ENCODE measurements at places on chromosomes 12 and 14.
A peak's percentile ranks its signal among the peaks of the same experiment; 100 is the strongest.

- DNase-seq, result peak; percentile 24
- H3K4me3 ChIP-seq, result no peak overlapping the region
These were observed 6.9 kb upstream of the NTS start for GRCh38 chr12:85866986-85867776.

GRCh38 chr12:5592310-5592709 lies 160.4 kb downstream of the NTF3 start:
- no peak overlapping the region for H3K27ac ChIP-seq
- no peak overlapping the region for H3K4me3 ChIP-seq
- peaks cover 2% of the 10 kb centered on the region for H3K4me1 ChIP-seq
- H3K27me3 ChIP-seq, result no peaks in the 10 kb centered on the region

DNA sequence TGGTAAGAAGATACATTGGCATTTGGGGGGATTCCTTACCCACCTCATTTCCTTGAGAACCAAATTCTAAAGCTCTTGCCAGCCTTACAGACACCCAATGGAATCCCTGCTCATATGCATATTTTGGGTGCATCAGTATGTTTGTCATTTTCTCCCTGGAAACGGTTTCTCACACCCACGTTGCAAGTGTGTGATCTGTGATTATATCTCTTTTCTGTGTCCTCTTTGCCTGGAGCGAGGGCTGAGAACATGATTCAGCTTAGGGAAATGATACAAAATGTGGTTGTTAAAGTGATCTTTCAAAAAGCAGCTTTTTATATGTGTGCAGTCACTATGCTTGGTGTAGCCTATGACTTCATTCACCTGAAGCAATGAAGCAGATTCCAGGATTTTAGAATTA lies 52.0 kb downstream of the KCNMB4 start:
- no peaks in the 10 kb centered on the region for H3K4me1 ChIP-seq
- no peaks in the 10 kb centered on the region for H3K27me3 ChIP-seq
- H3K4me3 ChIP-seq, result no peak overlapping the region
- H3K27ac ChIP-seq, result no peak overlapping the region
- no peak for DNase-seq

- no peak overlapping the region for H3K27ac ChIP-seq
- no peaks in the 10 kb centered on the region for H3K27me3 ChIP-seq
- H3K36me3 ChIP-seq, result peaks cover 24% of the 10 kb centered on the region
These were observed 17.4 kb downstream of the RPS6KL1 start for GRCh38 chr14:74905595-74906142.

- no peaks in the 10 kb centered on the region for H3K36me3 ChIP-seq
- no peak overlapping the region for H3K4me3 ChIP-seq
- DNase-seq, result no peak
These were observed 3.6 kb downstream of the KRT83 start for GRCh38 chr12:52317468-52318052.

DNA sequence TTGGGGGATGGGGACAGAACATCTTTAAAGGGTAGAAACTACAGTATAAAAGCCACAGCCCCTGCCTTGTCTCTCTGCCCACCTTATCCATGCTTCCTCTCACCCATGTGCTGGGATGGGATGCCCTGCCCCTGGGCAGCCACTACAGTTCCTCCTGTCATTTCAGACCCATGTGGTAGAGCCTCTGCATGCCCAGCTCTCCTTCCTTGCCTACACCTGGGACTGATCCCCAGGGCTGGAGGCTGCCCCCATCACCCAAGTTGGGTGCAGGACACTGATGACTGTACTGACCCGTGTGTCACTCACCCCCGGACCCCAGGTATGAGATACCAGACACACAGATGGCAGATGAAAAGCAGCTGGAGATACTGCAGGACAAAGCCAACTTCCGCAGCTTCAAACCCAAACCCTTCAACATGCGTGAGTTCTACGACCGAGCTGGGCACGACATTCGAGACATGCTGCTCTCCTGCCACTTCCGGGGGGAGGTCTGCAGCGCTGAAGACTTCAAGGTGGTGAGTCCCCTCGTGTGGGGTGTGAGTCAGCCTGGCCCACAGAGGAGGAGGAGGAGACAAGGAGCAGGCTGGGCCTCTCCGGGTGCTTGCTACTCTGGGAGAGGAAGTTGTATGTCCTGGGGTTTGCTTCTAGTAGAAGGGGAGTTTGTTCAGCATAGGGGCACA lies 2.2 kb downstream of the ASIC1 start:
- no peak for DNase-seq
- H3K27ac ChIP-seq, result no peak overlapping the region
- peaks cover 17% of the 10 kb centered on the region for H3K27me3 ChIP-seq

DNA sequence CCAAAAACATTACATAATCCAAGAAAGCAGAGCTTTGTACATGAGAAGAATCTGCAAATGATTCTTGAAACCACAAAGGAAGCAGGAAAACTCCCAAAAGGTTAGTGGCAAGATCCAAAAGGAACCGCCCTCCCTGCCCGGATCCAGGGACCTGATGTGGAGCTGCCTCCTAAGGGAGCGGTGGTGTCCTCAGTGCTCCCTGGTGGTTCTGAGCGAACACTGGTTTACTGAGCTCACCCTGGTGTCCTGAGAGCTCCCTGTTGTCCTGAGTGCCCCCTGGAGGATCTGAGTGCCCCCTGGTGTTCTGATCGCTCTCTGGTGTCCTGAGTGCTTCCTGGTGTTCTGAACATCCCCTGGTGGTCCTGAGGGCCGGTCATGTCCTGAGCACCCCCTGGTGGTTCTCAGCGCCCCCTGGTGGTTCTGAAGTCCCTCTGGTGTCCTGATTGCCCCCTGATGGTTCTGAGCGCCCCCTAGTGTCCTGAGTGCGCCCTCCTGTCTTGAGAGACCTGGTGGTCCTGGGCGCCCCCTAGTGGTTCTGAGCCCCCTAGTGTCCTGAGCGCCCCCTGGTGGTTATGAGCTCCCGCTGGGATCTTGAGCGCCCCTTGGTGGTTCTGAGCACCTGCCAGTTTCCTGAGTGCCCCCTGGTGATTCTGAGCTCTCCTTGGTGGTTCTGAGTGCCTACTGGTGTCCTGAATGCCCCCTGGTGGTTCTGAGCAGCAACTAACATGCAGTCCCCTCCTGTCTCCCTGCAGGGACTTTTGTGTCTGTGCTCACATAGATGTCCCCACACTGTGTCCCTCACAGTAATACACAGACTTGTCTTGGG lies 891.1 kb downstream of the TMEM121 start:
- no peaks in the 10 kb centered on the region for H3K36me3 ChIP-seq
- no peak overlapping the region for H3K4me3 ChIP-seq
- no peaks in the 10 kb centered on the region for H3K4me1 ChIP-seq
- H3K27ac ChIP-seq, result no peak overlapping the region

DNA sequence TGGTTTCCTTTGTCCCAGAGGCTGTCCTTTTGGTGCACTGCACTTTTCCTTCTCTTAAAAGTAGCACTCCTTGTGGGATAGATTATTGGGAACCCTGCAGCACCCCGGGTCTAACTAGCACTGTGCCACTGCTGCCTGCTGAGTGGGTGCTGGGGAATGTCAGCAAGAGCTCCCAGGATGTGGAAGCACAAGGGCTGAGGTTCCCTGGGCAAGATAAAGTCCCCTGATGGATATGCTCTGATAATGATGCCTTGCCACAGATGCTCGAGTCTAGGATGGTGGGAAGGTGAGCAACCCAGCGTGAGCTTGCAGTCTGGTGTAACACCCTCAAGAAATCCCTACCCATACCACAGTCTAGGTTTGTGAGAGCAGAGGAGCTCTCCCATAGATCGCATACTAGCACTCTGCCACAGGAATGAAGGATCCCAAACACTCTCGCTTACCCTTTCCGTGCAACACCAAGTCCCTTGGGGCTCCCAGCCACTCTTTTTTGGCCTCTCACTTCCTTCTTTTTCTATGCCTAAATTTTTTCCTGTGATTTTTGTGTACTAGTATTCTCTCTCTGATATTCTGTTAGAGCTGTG lies 32.6 kb downstream of the USP15 start:
- no peak overlapping the region for H3K27ac ChIP-seq
- H3K36me3 ChIP-seq, result peaks cover 43% of the 10 kb centered on the region
- no peak for DNase-seq
- no peaks in the 10 kb centered on the region for H3K27me3 ChIP-seq
- H3K4me1 ChIP-seq, result no peaks in the 10 kb centered on the region
- no peak overlapping the region for H3K4me3 ChIP-seq

DNA sequence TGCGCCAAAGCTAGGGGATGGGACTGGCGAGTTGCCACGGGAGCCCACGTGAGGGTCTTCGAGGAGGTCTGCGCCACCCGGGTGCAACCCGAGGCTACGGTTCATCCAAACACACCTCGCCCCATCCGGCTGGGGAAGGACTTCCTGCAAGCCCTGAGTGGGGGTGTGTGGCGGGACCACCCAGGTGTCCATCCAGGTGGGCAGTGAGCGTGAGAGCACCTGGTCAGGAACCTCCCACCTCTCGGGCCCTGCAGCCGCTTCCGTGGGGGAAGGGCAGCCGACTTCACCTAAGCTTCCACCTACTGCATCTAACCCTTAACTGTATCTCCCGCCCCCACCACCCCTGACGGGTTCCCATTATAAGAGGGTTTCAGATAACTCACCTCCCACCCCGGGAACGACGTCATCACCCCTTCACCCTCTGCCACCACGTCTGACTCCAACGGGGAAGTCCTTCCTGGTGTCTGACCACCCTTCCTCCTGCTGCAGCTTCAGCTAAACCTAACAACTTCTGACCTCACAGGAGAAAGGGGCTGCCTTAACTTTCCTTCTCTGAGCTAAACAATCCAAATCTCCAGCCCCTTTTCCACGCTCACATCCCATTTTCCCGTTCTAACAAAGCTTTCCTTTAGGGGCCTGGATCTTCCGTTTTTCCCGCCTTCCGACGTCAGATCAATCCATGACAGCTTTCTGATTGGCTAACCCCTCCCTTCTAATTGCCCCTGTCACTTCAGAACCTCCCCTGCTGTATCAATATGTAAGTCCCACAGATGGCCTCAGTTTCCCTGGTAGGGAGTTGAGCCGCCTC lies 27.4 kb upstream of the SMUG1 start:
- peaks cover 16% of the 10 kb centered on the region for H3K4me1 ChIP-seq
- H3K27ac ChIP-seq, result no peak overlapping the region
- no peaks in the 10 kb centered on the region for H3K36me3 ChIP-seq
- DNase-seq, result no peak

DNA sequence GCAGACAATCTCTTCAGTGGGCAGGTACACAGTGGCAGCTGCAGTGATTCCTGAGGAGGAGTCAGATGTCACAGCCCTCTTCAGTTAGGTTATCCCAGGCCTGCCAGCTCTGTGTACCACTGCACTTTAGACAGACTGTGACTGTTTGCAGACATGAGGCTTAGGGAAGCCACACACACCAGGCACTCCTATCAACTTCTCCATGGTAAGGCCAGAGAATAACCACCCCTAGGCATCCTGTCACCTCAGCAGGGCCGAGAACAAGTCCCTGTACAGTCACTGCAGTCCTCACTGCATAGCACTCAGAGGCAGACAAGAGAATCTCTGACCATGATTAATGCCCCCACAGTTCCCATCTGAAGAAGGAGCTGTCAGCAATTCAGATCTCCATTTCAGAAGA lies 296.5 kb downstream of the GALC start:
- DNase-seq, result no peak
- no peak overlapping the region for H3K27ac ChIP-seq
- H3K4me1 ChIP-seq, result peaks cover 7% of the 10 kb centered on the region
- no peaks in the 10 kb centered on the region for H3K27me3 ChIP-seq

DNA sequence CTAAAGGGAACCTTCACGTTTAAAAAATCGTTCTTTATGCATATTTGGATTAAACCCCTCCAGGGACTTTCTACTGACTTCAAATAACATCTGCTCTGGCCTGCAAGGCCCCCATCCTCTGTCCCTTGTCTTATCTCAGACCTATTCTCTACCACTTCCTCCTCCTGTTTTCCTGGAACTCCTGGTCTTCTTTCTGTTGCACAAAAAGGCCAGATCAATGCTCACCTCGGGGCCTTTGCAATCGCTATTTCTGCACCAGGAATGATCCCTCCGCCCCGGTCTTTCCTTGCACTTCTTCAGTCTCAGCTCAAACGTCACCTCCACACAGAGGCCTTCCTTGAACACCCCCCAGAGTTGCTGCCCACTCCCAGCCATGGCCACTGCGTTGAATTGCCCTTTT lies 57.6 kb upstream of the BEGAIN start:
- no peak overlapping the region for H3K4me3 ChIP-seq
- no peaks in the 10 kb centered on the region for H3K4me1 ChIP-seq
- no peak for DNase-seq
- H3K27me3 ChIP-seq, result no peaks in the 10 kb centered on the region

- H3K36me3 ChIP-seq, result peaks cover 2% of the 10 kb centered on the region
- no peak overlapping the region for H3K27ac ChIP-seq
- DNase-seq, result no peak
- H3K4me3 ChIP-seq, result no peak overlapping the region
- no peaks in the 10 kb centered on the region for H3K4me1 ChIP-seq
These were observed 43.8 kb upstream of the CSRNP2 start for GRCh38 chr12:51127050-51127729.

DNA sequence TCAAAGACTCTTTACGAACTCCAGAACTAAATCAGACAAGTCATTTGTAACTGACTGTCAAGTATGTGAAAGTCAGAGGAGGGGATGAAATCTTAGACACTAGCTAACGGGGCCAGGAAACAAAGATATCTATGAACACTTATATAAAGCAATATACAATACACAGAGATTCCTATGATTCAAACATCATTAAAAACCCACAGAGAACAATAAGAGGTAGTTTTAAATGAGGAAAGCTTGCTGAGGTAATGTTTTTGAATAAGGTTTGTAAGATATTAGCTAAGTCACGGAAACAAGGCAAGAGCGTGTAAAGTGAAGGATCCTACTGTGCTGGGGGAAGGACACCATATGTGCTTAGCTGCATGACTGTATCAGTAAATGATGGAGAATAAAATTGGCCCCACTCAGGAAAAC lies 36.7 kb downstream of the SAV1 start:
- no peaks in the 10 kb centered on the region for H3K27me3 ChIP-seq
- H3K4me3 ChIP-seq, result no peak overlapping the region
- DNase-seq, result no peak
- H3K36me3 ChIP-seq, result peaks cover 3% of the 10 kb centered on the region

DNA sequence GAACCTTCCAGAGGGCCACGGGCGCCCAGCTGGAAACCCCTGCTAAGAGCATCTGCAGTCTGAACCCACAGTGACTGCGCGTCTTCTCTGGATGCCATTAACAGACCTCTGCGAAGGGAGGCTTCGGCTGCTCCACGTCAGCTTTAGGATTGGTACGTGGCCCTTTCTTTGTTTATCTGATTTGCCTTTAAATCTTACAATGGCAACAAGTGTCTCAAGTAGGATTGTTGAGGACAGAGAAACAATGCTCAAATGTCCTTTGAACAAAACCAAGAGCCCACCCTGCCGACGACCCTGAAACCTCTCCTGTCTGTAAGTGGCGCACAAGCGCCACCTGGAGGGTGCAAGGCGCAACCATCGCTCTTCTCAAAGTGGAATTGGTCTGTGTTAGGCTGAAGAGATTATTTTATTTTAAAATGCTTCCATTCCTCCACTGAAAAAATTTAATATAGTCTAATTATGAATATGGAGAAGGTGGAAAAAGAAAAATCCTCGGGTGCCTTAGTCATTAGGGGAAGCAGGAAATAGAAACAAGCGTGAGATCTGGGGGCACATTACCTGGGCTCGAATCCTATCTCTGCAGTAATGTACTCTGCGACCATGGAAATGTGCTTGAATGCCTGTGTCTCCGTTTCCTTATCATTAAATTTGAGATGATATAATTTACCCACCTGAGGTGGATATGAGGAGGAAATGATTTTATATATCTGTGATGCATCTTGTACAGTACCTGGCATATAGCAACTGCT lies 82.6 kb upstream of the PTPRB start:
- no peaks in the 10 kb centered on the region for H3K36me3 ChIP-seq
- no peak overlapping the region for H3K27ac ChIP-seq
- peak; percentile 70 for DNase-seq
- no peaks in the 10 kb centered on the region for H3K27me3 ChIP-seq
- no peak overlapping the region for H3K4me3 ChIP-seq
- H3K4me1 ChIP-seq, result no peaks in the 10 kb centered on the region

- no peak overlapping the region for H3K27ac ChIP-seq
- peaks cover 16% of the 10 kb centered on the region for H3K36me3 ChIP-seq
- no peaks in the 10 kb centered on the region for H3K4me1 ChIP-seq
- DNase-seq, result peak; percentile 41
These were observed 22.8 kb upstream of the GARIN2 start for GRCh38 chr14:67166450-67166853.

All from neuronal stem cell (in vitro differentiated cells).